ENCODE measurements at places on chromosomes 7 and 10.

GRCh38 chr10:78116361-78116760, 82.7 kb downstream of the RPS24 start:
- no peak for DNase-seq

DNA sequence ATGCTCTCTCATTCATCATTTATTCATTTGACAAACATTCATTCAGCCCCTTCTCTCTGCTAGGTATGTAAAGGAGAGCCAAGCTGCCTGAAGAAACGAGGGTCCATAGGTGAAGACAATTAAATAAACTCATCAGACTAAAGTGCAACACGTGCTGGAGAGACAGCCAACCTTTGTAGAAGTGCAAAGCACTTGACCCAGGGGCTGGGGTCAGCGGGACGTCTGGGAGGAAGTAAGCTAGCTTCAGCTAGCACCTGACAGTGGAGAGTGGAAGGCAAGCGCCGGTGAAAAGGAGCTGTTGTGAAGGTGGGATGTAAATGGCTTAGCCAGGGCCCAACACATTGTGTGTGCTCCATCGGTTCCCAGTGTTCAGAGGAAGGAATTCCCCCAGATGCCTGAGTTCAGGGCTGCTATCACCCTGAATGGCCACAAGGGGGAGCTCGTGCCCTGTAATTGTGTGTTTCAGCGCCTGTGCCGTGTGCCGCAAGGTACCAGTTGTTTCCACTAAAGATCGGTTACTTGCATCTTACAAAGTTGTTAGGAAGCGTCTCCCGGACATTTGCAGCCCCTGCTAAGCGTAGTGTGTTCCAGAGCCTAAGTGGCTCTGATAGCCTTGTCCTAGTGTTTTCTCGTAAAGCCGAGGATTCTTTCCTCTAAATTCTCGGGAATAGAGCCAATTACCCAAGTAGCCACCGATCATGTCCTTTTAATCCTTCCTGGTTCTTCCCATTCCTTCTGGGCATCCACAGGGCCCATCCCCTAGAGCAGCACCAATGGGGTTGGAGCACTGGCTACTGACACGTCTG, 30.6 kb downstream of the TLX1 start:
- peak; percentile 34 for DNase-seq

- no peak for DNase-seq
Observed at GRCh38 chr7:90931986-90932916, 332.0 kb upstream of the FZD1 start.

GRCh38 chr7:34734771-34735170, 76.8 kb downstream of the NPSR1 start:
- no peak for DNase-seq

- DNase-seq = no peak
Observed at GRCh38 chr7:151366166-151366879, 24.7 kb downstream of the NUB1 start.

- no peak for DNase-seq
Observed at GRCh38 chr7:113200281-113200680, 81.9 kb upstream of the SMIM30 start.

DNA sequence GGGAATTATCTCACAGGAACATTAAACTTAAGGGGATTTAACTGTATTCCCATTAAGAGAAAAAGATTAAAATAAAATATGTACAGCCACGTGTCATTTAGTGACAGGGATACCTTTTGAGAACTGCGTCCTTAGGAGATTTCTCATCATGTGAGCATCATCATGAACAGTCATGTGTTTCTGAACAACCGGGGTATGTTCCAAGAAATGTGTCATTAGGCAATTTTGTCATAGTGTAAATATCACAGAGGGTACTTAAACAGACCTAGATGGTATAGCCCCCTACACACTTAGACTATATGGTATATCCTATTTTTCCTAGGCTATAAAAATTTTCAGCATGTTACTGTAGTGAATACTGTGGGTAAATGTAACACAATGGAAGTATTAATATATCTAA, 840.3 kb downstream of the CNTNAP2 start:
- DNase-seq = no peak

DNA sequence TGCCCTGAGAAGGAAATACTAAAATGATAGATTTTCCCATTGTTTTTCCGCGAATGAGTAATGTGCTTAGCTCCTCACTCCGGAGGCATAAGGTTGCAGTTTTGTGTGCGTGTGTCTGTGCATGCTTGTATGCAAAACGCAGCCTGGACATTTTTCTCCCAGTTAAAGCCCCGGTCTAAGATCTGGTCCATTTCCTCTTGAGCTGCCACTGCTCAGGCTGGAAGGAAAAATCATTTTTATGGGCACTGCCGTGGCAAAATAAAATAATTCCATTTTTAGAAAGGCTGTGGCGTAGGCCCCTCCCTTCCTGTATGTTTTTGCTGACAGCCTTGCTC, 260.6 kb downstream of the WDR37 start:
- no peak for DNase-seq

DNA sequence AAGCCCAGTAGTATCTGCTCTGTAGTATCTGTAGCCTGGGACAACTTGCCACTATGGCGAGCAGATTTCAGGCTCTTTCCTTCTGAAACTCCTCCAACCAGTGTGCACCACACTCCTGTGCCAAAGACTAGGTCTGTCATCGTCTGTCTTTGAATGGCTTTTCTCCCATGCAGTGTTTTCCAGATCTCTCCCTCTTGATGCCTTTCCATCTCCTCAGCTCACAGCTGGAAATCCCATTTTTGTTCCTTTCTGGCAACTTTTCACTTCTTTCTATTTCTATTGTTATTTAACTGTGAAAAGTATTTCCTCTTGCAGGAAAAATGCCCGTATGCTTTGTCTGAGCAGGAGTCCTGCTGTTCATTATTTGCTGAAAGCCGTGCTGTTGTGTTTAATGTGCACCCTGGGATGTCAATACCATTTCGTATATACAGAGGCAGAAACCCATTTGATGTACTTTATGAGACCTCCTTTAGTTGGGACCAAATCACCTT, 373.7 kb downstream of the PHTF2 start:
- DNase-seq = no peak

GRCh38 chr7:93327006-93327633, 95.0 kb downstream of the VPS50 start:
- DNase-seq = peak; percentile 58

DNA sequence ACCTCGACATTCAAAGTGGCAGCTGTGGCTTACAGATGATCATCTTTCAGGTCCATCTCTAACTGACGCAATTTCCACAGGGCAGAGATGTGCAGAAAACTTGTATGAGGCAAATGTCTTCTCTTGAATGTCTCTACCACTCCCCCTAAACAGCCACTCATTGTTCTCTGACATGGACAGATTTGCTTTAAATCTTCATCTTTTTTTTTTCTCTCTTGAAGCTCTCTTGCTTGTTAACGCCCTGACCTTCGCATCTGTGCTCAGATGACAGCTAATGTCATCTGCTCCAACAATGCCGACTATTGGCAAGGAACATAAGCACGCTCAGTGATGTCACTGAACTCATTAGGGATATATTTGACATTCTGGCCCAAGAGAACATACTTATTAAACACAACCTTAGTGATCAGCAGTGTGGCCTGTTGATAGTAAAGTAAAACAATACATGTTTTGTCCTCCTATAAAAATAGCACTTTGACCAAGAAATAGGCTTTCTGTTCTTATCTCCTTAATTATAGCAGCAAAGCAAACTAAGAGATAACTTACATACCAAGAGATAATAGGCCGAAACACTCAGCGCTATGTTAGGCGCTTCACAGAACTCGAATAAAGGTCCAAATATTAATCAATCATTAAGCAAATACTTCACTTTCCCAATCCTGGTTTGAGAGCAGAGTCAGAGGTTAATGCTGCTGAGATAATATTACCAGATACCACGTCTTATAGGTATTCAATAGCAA, 583.5 kb downstream of the PARD3 start:
- no peak for DNase-seq

GRCh38 chr7:20030915-20031362, 186.2 kb downstream of the MACC1 start:
- DNase-seq = no peak

DNA sequence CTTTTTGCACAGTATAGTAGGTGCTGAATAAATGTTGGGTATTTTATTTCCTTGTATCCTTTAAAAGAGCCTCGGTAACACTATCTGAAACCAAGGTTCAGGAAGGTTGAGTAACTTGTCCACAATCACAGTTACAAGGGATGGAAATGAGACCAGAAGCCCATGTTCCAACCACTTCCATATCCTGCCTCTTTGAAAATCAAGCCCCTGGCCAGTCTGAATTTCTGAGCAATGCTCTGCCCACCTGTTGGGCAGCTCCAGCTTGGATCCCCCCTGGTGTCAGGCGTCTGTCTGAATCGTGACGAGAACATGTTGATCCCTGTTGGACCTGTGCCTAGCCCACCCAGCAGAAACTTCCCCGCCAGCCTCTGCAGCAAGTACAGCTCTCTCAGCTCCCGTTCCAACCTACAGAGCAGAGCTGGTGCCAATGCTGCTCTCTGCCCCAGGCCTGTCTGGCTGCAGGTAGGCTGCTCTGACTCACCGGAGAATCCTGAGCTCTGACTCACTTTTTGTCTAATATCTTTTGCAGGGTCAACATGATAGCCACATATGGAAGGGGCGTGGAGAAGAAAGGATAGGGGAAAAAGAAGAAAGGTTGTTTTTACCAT, 595.5 kb downstream of the INHBA start:
- DNase-seq = no peak

GRCh38 chr7:109996927-109997326, 1094.0 kb upstream of the LRRN3 start:
- no peak for DNase-seq

- no peak for DNase-seq
Observed at GRCh38 chr10:62017491-62017870, 116.0 kb downstream of the ARID5B start.

GRCh38 chr7:96784597-96784996, 75.0 kb upstream of the SEM1 start:
- DNase-seq = no peak

DNA sequence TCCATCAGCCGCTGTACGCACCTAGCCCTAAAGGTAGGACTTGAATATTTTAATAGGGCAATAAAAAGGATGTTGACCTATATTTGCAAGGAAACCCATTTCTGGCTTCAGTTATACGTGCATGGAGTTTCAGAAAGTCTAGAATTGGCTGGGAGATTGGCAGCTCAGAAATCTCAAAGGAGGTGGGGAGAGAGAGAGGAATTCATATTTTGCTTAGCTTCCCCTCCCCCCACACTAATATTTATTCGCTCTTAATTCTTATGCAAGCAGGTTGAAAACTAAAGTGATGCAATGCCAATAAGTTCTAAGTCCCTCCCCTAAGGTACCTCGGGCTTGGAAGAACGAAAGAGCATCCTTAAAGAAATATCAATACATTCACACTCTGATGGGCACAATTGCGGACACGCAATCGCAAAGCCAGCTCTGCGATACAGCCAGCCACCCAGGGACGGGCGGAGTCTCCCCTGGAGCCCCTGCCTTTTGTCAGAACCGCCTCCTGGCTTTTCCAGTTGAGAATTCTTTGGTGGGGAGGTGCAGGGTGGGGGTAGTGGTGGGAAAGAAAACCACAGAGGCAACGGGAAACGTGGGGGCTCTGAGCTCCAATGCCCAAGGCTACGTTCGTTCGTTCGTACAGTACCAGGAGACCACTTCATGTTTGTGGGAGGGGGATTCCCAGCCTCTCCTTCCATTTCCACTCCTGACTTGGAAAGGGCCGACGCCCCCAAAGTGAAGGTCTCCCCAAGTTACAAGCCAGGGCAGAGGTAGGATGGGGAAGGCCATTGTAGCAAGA, 1.3 kb downstream of the SHH start:
- DNase-seq = no peak

DNA sequence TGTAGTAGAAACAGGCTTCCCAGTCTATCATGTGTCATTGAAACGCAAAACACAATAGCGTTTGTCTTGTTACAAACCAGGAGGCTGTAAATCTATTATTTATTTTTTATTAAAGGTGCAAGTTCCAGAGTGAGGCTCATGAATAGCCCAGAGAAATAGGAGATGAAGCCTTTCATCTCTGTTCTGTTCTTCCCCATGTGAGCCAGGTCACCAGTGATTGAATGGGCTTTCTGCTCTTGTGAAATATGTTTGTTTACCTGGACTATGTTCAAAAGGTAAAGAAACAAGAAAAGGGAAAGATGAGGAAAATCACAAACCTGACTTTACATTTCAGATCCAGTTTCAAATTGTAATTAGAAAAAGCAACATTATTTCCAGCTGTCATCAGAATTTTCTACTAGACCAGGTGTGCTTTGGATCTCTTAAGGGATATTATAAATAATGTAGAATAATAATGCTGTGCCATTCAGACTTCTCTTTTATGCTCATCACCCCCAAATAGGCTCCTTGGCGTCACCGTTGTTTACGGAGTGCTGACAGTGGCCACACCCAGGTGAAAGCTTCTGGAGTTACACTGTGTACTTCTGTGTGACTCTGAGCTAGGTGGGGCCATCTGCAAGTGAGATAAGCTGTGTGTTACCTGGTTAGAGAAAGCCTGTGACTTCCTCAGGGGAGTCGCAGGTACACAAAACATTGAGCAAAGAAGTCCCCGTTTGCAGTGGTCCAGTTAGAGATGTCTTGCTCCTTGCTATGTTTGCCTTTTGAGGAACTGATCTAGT, 274.9 kb downstream of the SDK1 start:
- no peak for DNase-seq

- DNase-seq = no peak
Observed at GRCh38 chr10:101218351-101219138, 10.7 kb downstream of the LBX1 start.

DNA sequence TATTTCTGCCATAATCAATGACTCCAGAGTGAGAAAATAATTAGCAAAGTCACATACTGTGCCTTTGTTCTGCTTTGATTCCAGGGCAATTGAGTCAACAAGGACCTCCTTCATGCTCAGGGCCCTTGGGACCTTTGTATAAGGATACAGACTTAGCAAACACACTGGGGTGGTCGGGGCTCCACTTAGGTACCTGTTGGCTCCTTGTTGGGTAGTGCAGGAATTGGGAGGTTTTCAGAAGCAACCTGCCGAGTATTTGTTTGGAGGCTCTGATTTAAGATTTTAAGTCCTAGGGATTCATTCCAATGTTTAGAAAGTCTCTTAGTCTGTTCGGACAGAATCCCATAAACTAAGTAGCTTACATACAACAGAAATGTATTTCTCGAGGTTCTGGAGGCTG, 3.0 kb downstream of the ADCK2 start:
- no peak for DNase-seq

DNA sequence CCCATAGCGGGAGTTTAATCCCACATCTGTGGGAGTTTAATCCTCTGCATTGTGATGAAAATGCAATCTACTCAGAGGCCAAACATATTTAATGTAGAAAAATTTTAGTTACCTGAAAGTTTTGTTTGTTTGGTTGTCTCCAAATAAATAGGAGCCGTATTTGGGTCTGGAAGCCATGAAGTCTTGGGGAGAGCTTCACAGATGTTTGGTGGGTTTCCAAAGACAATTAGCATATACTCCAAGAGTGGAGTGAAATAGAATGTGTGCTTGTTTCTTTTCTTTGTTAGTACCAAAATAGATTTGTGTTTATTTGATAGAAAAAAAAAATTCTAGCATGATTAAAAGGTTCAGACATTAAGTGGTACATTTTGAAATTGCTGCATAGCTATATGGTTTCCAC, 50.9 kb downstream of the ANK3 start:
- DNase-seq = no peak

GRCh38 chr10:8544057-8544380, 489.5 kb downstream of the GATA3 start:
- DNase-seq = no peak

GRCh38 chr10:85047979-85048378, 719.6 kb downstream of the CCSER2 start:
- no peak for DNase-seq
